ENCODE measurements at places on chromosomes 2 and 18.

DNA sequence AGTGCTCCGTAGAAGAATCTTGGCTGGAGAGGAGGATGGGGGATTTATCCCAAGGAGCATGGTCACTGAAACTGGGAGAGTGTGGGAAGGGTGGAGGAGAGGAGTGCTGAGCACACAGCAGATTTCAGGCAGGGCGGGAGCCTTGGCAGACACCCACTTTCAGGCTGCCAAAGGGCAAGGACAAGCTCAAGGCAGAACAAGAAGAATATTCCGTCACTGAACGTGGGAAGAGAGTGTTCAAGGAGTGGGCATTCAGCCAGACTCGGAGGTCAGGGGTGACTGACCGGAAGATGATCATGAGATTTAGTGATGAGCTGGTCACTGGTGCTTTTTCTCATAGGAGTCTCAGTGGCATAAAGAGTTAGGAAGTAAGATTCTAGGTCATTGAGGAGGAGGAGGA, 136.2 kb upstream of the RASGRP3 start:
- no peak for DNase-seq

- no peak for DNase-seq
Observed at GRCh38 chr2:238653431-238654109, 194.3 kb upstream of the TWIST2 start.

DNA sequence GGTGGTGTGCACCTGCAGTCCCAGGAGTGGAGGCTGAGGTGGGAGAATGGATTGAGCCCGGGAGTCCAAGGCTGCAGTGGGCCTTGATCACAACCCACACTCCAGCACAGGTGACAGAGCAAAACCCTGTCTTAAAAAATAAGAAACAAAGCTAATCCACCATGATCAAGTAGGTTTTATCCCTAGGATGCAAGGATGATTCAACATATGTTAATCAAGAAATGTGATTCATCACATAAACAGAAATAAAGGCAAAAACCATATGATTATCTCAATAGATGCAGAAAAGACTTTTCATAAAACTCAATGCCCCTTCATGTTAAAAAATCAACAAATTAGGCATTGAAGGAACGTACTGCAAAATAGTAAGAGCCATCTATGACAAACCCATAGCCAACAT, 58.1 kb downstream of the CCBE1 start:
- no peak for DNase-seq

GRCh38 chr18:1062588-1062987, 157.9 kb downstream of the ADCYAP1 start:
- DNase-seq: peak; percentile 22

GRCh38 chr2:127566576-127566975, 31.1 kb downstream of the MYO7B start:
- no peak for DNase-seq

DNA sequence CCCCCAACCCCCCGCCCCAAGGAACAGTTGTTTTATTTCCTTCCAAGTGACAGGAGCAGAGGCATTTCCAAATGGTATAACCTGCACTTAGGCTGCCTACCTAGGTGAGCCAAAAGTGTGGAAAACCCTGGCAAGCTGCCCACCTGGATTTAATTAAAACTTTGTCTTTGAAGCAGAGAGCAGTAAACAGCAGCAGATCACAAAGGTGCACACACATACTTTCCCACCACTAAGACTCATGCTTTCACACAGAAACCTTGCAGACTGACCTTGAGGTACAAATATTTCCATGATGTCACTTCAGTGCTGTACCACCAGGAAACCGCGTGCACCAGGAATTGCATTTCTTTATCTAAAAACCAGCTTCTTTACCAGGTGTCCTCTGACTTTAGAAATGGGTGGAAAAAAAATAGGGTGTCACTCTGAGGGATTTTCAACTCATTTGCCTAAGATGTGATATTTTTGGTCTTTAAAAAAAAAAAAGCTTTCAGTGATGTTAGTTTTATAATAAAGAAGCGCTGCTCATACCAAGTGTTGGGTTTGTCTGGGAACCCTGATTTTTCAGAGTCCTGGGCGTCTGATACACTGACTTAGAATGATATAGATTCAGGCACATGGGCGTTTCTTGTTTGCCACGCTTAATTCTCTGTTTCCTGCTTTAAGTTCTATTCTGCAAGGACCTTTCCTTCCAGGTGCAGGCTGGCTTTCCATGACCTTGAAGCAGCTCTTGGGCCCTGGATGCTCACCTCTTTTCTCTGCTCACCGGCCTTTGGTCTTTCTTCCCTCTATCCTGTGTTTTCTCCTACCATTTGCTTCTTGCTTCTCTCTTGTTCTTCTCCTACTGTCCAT, 70.7 kb upstream of the BCL2L11 start:
- DNase-seq: peak; percentile 75

DNA sequence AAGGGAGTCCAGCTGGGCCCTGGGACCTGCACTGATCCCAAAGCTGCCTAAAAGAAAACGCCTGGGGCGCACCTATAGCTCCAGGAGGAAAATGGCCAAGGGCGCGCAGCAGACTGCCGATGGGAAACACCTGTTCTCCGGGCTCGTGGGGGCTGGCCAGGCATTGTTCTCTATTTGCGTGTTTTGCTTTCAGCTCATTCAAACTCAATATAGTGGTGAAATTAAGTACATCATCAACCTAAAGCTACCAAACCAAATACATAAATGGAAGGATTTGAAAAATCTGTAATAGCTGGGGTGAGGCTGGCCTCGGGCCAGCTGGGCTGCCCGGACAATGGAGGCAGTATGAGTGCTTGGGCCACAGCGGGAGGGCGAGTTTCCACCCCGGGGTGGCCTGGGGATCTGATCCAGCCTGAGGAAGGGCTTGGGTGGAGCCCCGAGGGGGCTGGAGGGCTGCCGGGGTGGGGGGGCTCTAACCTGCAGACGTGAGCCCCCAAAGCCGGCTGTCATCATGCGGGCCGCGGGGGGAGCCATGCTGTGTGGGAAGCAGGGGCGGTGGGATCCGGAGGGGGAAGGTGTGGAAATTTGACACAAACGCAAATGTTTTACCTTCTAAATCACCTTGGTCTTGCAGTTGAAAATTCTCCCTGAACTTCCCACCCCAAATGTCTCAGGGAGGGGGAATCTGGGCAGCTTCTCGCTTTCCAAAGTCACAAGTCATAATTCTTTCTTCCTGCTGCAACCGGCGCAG, 77.6 kb downstream of the ASB1 start:
- no peak for DNase-seq

DNA sequence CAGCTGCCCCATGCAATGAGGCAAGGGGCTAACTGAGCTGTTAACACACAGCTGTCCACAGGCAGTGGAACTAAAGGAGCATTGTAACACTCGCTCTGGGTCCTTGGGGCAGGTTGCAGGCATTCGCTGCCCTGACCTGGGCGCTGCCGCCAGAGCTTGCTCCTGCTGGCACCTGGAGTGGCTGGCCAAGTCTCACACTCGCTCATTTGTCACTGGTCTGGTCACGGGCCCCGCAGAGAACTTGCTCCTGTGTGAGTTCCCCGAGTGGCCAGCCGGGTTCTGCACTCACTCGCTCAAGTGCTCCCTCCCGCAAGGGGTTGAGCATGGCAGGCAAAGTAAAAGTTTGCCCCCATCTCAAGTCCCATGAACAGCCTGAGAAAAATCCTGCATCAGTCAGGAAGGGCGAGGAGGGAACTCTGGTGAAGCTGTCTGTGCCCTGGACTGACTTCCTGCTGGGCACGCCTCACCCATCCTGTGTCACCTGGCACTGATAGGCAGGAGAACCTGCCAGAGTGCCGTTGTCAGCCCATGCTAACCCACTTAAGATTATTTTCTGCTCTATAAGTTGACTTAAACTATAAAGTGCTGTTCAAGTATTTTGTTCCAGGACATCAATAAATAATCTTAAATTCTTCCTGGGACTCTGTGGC, 934.8 kb upstream of the GYPC start:
- no peak for DNase-seq

DNA sequence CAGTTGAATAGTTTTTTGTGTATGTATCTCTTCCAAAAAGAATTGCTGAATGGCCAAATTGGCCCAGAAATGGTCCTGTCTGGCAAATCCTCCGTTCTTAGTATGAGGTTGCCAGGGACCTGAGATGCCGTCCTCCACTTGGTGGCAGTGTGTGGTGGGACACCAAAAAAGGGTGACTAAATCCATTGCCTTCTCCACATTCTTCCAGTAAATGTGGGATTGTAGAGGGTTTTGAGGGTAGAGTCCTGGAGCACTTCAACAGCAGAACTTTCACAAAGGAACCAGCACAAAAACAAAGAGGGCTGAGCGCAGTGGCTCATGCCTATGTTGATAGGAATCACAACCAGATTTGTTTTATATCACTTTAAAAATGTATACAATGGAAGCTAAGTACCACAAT, 199.9 kb downstream of the BCL2 start:
- no peak for DNase-seq

- no peak for DNase-seq
Observed at GRCh38 chr2:25341011-25341727, 556 bp downstream of the DNMT3A start.

- DNase-seq: no peak
Observed at GRCh38 chr2:9518163-9518562, 37.5 kb downstream of the ADAM17 start.

- no peak for DNase-seq
Observed at GRCh38 chr18:44887227-44887631, 206.5 kb downstream of the SETBP1 start.

DNA sequence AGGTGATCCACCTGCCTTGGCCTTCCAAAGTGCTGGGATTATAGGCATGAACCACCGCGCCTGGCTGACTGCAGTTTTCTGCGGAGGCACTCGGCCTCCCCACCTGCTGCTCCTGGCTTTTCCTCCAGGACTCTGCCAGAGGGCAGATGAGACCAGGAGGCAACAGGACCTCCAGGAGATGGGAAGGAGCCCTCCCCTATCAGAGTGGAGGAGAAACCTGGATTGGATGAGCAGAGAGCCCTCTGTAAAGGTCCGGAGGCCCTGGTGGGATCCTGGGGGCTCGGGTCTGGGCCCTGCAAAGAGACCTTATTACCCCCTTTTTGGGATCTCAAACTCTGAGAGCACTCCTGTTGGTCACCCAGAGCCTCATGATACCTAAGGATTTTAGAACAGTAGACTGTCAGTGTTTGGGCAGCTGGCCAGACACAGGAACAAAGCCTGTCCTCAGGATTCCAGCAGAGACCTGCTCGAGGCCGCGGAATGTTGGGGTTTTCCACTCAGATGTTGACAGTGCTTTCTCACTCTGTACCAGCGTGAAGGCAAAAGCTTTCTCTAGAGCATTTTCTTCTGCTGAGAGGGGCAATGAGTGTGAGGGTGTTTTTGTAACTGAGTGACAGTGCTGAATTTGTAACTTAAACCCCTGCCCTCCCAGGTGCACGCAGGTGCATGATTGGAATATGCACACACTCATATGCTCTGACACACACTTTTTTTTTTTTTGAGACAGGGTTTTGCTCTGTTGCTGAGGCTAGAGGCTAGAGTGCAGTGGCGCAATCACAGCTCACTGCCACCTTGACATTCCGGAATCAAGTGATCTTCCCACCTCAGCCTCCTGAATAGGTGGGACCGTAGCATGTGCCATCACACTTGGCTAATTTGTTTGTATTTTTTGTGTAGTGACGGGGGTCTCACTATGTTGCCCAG, 48.4 kb downstream of the NPPC start:
- DNase-seq: no peak

GRCh38 chr2:201008296-201008829, 44.9 kb upstream of the ORC2 start:
- DNase-seq: no peak

- DNase-seq: no peak
Observed at GRCh38 chr18:80000877-80001276, 12.5 kb upstream of the TXNL4A start.

GRCh38 chr18:66558773-66559172, 45.1 kb downstream of the CDH19 start:
- no peak for DNase-seq

DNA sequence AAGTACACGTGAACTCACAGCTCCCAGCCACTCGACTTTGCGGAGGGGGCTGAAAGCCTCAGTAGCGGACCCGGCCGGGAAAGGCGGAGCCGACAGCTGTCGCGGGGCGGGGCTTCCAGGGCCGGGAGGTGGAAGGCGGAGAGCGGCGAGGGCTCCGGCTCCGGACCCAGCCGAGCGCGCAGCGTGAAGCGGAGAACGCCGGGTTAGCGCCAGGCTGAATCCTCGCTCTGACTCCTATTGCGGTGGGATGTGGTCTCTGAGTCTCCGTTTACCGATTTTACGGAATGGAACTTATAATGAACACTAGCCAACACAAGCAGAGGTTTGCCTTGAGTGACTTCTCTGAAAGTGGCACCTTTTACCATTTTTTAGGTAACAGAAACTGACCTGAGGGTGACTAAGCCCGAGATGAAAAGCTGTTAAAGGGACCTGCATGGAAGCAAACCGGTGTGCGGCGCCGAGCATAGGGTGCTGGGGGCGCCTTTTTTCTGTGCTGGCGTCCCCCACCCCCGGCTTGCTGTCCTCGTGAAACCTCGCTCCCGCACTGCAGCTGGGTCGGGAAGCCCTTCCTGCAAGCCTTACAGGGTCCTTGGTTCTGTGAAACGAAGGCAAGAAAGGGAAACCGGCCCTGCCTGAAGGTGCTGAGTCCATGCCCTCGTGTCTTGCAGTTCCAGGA, 72.9 kb downstream of the EN1 start:
- no peak for DNase-seq

DNA sequence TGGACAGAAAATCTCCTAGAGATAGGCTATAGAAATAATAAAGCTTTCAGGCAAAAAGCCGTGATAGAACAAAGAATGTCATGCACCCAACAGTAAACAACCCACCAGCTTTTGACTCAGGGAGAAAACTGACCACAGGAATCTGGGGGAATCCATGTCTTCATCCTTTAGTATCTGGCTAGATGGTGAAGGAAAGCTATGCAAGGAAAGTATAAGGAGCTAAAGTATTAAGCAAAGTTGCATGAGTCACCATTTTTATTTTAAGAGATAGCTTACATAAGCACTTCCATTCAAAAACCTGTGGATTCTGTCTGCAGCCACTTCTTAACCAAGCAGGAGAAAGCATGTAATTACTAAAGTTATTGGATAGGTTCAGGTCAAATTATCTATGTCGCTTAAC, 363.8 kb downstream of the LRP1B start:
- DNase-seq: no peak

GRCh38 chr2:94923196-94923595, 52.0 kb downstream of the TEKT4 start:
- no peak for DNase-seq

DNA sequence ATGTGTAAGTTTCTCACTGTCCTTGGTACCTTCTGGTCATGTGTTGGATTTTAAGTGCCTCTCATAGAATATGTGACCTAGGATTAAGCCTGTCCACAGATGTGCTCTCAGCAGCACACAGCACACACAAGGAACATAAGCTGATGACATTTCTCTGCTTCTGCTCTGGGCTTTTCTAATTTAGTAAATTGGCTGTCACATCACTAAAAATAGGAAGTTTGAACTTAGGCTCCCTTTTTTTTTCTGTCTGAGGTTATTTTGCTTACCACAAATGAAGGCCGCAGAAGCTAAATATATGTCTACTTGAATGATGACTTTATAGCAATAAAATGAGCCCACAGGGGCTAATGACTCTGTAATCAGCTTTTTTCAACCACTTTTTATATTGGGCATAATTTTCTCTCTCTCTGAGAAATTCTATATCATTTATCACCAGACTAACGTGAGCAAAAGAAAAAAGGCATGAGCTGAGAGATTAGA, 150.2 kb upstream of the KLHL14 start:
- no peak for DNase-seq
